ENCODE measurements at places on chromosomes 7 and 10.

DNA sequence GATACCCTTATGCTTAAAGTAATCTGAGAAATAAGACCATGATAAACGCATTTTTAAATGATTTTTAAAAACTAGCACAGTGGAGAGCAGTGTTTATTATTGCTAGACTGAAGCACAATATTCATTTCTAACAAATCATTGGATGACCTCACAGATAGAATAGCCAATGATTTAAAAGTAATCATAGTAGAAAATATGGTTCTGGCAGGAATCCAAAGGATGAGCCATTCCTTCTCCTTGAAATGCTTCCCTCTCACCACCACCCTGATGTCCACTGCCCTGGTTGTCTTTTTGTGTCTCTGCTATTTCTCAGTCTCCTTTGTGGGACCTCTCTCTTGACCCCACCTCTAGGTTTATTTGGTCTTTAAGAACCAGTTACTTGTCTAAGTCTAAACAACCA, 64.9 kb downstream of the PRKG1 start:
- H3K4me1 ChIP-seq: no peaks in the 10 kb centered on the region
- no peak overlapping the region for H3K4me3 ChIP-seq
- H3K36me3 ChIP-seq: no peaks in the 10 kb centered on the region
- no peaks in the 10 kb centered on the region for H3K27me3 ChIP-seq
- H3K27ac ChIP-seq: no peak overlapping the region

DNA sequence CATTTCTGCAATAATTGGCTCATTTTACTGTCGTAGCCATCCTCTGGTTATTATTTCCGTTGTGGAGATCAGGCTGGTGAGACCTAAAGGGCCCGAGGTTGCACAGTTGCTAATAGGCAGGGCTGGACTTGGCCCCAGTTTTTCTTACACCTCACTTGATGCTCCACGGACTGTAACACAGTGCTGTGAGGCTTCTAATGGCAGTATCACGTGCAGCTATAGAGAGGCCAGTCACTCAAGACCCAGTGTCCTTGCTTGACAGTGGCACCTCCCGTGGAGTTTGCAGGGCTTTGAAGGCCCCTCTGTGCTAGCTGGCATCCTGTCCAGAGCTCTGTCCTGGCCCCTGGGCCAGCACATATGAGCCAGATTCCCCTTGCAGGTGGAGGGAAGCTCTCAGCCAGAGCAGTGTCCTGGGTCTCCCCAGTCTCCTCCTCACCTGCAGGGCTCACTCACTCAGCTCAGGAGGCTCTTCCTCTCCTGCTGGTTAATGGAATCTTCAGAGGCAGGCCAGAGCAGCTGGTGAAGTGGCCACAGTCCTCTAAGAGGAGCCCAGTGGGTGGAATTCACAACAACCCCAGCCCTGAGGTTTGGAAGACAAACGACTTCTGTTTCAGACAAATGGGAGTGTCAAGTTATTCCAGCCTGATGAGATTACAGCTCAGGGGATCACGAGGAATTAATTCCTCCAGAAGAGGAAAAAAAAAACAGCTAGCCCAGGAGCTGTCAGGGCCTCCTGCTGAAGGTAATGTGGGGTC, 114.2 kb upstream of the FAM180A start:
- H3K27ac ChIP-seq: no peak overlapping the region
- H3K36me3 ChIP-seq: no peaks in the 10 kb centered on the region
- no peak for DNase-seq

- no peak for DNase-seq
- H3K27me3 ChIP-seq: no peaks in the 10 kb centered on the region
- peaks cover 4% of the 10 kb centered on the region for H3K36me3 ChIP-seq
- no peaks in the 10 kb centered on the region for H3K4me1 ChIP-seq
- H3K27ac ChIP-seq: no peak overlapping the region
These were observed 82.0 kb downstream of the KIF20B start for GRCh38 chr10:89783406-89783805.

DNA sequence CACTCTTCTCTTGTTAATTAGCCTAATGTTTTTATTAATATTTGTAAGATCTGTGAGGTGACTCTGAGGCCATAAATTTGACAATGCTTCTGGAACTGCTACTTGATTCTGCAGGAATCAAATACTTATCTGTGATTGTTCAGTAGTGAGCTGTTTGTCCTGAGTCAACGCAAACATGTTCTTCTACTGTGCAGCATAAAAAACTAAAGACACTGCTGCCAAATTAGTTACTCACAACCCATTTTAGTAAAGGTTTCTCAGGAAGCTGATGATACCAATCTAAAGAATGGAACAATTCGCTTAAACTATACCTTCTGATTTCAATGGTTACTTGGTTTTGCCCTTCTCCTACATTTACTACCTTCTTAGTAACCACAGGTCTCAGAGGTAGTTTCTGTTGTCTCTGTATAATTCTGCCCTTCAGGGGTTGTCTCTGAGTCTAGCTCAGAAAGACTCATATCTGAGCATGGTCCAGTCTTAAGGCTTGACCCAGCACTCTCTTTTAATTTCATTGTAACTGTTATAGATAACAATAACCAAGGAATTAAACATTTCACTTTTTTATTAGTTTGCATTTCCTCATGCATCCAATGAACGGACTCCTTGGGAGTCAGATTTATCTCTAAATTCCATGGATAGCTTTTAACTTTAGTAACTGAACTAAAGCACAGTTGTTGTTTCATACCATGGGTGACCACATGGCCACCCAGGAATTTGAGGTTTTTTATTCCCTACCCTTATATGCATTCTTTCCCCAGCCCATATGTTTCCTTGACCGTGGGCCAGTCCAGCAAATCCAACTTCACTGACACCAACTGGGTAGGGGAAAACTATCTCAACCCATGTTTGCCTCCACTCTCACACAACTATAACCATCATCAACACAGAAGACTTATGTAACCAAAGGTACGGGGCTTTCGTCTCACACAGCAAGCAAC, 309.5 kb upstream of the TEX47 start:
- H3K4me3 ChIP-seq: no peak overlapping the region
- no peaks in the 10 kb centered on the region for H3K4me1 ChIP-seq
- no peaks in the 10 kb centered on the region for H3K36me3 ChIP-seq

DNA sequence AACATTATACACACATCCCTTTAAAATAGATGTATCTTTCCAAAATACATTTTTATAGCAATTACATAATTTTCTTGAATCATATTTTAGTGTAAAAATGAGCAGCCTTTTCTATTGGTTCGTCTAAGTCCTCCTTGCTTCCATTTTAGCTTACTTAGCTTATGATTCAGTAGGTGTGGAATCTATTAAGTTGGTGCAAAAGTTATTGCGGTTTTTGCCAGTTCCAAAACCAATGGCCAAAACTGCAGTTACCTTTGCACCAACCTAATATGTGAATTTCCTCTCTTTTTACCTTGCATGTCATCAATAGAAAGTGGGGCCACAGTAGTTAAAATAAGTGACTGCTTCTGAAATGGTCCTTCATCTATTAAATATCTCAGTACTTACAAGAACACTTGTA, 279.0 kb downstream of the OTUD1 start:
- H3K27me3 ChIP-seq: no peaks in the 10 kb centered on the region
- H3K27ac ChIP-seq: no peak overlapping the region
- no peaks in the 10 kb centered on the region for H3K4me1 ChIP-seq
- no peak overlapping the region for H3K4me3 ChIP-seq

- DNase-seq: no peak
- H3K36me3 ChIP-seq: no peaks in the 10 kb centered on the region
- no peak overlapping the region for H3K4me3 ChIP-seq
- no peaks in the 10 kb centered on the region for H3K27me3 ChIP-seq
- H3K27ac ChIP-seq: no peak overlapping the region
These were observed 54.3 kb upstream of the ECHDC3 start for GRCh38 chr10:11687779-11688447.

All from iPS DF 6.9 (cell line).